ENCODE measurements at places on chromosomes 7 and 10.

DNA sequence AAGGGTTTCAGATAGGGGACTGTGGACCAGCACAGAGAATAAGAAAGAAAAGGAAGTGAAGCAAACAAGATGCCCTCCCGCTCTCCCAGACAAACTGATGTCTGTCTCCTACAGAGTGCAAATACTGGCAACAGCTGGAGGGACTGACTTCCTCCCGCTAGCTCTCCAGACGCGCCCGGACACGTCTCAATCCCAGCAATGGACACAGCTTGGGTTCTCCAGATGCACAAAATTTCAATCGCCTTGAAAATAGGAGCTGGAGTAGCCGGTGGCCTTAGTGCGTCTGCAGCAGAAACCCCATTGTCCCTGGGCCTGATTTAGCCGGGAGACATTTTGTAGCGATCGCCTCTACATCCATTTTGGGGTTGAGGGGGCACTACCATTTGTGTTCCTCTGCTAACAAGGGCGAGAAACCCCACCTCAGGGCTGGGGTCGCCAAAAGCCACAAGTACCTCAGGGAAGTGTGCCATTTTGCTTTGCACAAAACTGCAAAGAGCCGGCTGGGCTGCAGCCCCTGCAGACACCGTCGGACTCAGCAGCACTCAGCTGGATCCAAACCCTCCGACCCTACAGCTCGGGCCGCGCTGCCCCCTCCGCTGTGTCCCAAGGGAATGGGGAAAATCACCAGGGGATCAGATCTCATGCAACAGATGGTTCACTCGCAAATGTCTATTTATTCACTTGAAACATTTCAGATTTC lies 5.9 kb downstream of the CPA2 start:
- DNase-seq: no peak

DNA sequence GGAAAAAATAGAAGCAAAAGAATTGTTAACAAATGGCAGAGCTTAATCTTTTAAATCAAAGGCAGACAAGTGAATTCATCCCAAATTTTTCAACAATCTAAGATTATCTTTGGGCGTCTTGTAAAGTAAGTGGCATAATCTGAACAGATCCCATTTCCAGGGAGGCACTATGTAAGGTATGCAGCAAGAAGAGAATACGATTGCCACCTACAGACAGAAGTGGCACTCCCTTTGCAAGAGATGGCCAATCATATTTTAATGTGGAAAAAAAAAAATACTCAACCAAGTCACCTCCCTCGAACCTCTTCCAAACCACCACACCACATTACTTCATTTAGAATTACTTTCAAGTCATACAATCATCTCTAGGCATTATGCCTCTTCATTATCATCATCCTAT lies 4.0 kb downstream of the GFRA1 start:
- DNase-seq: no peak

DNA sequence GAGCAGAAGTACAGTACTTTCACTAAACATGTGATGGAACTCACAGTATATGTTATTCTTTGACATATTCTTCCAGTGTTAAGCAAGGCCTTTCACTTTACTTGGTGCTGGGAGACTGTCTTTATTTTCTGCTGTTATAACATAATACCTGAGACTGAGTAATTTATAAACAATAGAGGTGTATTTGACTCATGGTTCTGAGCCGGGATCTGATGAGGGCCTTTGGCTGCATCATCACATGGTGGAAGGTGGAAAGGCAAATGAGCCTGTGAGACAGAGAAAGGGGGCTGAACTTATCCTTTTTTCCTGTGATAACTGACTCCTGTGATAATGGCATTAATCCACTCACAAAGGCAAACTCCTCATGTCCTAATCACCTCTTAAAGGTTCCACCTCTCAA lies 1.4 kb downstream of the SUPV3L1 start:
- no peak for DNase-seq

DNA sequence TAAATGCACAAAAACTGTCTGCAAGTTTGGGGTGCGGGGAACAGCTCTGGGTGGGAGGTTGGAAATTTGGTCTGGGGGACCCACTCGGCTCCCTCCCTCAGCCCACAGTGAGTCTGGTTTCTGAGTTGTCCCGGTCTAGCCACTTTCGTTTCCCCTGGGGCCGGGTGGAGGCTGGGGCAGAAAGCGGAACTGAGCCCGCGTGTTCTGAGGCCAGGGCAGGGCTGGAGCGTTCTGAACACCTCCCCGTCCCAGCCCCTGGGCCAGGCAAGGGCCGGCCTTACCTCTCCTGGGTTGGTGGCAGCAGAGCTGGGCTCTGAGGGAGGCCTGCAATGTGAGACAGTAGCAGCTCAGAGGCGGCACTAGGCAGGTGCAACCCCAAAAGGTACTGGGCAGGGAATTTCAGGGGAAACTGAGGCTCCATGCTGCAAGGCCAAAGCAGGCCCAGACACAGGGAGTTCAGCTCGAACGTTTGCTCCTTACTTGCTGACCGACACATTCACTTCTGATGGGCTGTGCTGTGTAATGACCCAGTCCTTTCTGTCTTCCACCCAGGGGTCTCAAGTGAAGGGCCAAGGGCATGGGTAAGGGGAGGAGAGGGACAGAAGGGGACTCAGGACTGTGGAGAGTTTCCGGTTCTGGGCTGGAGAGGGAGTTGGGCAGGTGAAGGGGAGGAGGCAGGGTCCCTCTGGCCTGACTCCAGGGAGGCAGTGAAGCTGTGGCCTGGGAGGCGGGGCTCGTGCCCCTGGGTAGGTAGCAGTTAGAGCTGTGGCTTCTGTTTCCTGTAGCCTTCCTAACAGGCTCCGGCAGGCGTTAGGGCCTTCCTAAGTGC lies 3.0 kb downstream of the IRF5 start:
- no peak for DNase-seq

DNA sequence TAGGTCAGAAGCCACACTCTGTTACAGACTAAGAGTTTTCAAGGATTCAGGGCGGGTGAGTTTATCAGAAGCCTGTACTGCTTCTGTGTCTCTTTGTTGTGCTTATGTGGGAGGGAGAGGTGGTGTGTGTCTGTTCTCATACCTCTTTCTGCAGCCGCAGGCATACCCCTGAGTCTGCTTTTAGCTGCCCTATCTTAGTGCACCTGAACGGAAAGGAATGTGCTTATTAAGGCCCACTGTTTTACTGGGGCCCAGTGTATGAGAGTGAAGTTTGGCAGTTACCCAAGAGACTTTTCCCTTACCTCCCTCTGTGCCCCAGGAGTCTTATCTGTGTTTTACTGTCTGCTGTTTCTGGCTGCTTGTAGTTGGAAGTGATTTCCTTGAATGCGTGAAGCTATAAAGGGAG lies 104.3 kb downstream of the TYW1 start:
- DNase-seq: no peak
